Activated CD8-positive, alpha-beta memory T cell treated with anti-CD3 and anti-CD28 coated beads for 4 hours (primary cell): ENCODE measurements at places on chromosomes 7 and 10.

- DNase-seq: no peak
Measured at GRCh38 chr7:104123786-104124185, 84.0 kb downstream of the ORC5 start.

DNA sequence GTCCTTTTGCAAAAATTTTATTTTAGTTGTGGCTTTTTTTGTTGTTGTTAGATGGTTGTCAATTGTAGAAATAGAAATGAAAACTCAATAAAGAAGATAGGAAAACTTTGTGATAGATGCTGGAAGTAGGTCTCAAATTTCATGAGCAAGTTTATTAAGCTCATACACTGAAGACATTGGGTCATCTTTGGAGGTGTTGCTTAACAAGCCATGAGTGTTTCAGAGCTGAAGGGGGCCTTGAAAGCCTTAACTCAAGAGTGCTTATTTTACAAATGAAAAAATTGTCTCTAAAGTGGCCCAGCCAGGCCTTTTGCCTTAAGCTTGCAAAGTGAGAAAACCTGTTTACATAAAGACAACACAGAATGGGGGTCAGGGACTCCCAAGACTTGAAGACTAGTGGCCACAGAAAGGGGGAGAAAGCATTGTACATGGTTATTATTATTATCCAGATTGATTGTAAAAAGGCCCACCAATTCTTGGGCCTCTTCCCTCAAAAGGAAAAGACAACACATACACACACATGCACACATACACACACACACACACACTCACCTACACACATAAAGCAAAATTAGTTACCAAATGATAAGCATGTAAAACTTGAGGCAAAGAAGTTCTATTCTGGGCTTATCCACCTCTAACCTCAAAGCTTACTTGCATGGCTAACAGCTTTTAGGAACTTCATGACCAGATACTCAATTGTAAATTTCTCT, 49.7 kb upstream of the GLCCI1 start:
- no peak for DNase-seq

- DNase-seq: no peak
Measured at GRCh38 chr7:29138588-29138987, 7.7 kb downstream of the CPVL start.

DNA sequence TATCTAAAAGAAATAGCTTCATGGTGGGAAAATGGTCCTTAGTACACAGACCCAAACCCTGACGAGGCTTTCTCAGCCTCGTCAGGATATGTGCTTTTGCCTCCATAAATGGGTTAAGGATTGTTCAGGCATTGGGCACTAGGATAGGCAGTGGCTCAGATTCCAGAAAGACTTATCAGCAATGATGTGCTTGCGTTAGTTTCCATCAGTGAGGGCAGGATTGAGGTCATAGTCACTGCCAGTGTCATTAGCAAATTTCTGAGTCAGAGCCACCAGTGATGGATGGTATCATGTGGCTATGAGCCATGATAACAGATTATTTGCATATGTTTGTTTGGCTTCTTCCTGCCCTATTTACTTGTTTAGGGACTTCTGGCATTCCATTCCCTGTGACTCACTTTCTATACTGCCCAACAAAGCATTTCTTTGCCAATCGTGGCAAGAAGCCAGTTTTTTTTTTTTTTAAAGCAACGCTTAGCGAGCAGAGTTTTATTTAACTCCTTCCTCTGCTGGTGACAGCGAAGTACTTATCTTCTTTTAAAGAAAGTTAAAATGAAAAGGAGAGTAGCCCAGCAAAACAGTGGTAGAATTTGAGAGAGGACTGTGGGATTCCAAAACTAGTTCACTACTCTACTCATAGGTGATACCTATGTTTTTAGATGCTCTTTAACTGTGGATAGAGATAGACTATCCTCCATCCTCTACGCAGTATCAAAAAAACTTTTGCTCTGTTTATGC, 44.4 kb downstream of the MYPN start:
- DNase-seq: no peak

GRCh38 chr10:74104480-74104879, 46.1 kb downstream of the AP3M1 start:
- DNase-seq: no peak

DNA sequence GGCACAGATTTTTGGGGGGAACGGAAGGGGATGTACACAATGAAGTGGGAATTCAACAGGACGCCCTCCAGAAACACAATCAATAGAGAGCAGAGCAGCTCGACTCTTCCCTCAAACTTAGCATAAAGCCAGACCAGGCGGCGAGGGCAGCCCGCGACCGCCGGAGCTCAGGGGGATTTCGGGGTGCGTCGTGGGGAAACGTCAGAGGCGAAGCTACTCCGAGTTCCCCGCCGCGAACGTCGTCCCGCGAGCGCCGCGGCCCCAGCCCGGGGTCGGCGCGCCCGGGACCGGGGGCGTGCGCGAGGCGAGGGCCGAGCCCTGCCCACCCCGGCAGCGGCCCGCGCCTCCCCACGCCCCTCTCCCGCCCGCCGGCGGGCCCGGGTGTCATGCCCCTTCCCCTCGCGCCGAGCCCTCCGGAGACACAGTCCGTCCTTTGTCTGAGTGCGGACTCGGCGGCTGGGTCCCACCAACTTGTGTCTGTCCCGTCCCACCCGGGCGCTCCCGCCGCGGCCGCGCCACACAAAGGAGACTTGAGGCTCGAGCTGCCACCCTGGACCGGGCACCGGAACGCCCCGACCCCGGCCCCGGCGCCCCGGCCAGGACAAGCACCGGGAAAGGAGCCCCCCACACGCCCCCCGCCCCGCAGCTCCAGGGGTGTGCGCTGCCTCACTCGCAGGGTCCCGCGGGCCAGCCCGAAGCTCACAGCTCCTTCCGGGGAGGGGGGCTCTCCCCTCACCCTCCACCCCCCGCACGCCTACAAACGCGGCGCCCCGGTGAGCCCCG, 634 bp downstream of the EZH2 start:
- DNase-seq: peak; percentile 14

DNA sequence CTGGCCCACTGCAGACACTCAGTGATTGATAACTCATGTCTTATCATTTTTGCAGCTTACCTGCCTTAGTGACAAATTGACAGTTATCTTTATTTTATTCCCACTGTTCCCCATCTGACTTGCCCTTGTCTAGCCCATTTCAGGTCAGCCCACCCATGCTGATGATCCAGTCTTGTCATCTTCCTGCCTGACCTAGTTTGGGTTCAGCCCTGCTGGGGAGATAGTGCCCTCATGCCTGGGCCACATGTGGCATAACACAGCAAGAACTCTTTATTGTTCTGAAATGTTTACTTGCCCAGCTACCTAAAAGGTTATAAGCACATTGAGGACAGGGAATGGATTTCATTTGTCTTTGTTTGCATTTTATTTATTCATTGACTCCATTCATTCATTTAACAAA, 75.6 kb downstream of the ENTPD1 start:
- DNase-seq: no peak

DNA sequence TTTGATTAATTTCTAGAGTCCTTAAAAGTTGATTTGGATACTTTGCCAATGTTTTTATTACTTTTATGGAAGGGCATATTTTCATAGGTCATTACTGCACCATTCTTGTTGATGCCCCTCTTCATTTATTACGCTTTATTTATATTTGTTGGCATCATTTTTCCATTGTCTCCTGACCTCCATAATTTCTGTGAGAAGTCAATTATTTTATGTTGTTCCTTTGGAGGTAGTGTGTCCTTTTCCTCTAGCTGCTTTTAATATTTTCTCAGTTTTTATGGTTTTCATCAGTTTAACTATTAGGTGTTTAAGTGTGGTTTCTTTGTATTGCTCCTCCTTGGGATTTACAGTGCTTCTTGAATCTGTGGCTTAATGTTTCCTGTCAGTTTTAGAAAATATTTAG, 134.9 kb downstream of the SAMD9 start:
- DNase-seq: no peak

DNA sequence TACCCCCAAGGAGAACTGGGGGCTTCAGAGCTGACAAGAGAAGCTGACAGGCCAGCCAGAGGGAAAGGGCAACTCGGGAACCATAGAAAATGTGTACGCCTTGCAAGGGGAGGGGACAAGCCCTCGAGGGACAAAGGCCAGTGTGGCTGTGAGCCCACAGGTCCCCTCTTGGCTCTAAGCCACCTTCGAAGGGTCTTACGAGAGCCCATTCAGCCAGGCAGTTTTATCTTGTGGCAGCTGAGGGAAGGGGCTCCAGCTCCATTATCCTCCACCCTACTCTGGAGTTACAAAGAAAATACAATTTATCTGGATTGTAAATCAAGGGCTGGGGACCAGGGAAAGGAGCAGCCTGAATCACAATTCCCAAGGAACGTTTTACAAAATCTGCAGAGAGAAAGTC, 159.5 kb upstream of the ZMIZ1 start:
- DNase-seq: no peak

- DNase-seq: no peak
Measured at GRCh38 chr7:115679976-115680375, 350.6 kb downstream of the TFEC start.

DNA sequence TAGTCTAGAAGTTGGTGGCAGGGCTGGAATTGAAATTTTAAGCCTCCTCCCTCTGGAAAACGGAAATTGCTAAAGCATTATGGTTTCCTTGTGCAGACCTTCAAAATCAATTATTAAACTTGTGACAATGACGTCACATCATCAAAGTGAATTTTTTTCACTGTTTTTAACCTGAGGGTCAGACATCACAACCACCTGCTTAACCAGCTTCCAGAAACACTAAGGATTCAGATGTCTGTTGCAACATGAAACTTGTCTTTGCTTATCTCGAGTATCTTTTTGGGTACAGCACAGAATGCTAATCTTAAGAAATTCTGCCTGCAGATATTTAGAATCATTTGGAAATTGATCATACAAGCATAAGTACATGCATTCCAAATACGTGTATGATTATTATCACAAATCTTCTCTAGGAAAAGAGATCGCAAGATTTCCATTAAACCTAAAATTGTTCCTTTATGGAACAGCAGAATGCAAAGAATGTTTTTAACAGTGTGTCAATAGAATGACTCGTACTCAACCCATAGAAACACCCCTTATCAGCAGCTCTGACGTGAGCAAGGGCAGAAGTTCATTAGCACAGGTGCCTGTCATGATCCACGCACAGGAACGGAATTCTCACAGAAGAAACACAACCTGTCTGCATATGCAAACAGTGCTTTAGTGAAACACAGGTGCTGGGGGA, 4.1 kb upstream of the GTPBP4 start:
- DNase-seq: no peak

- no peak for DNase-seq
Measured at GRCh38 chr10:78341953-78342614, 308.4 kb downstream of the RPS24 start.

DNA sequence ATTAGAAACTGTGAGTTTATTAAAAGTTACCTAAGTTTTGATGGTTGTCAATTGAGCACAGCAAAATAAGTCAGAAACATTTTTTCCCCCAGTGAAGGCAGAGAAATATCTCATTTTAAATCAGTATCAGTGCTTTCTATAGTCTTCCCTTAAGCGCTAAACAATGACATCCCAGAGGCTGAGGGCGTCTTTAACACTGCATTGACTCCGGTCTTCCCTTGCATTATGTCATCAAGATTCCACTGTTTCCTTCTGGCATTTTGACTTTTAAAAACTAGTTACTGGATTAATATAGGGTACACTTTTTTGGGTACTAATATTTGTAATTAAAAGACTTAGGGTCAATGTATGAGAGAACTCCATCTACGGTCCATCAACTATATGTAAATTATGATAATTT, 3.9 kb downstream of the GLUD1 start:
- no peak for DNase-seq
